ENCODE measurements at places on chromosomes 5 and 9.

GRCh38 chr5:61330845-61331406 is 1.1 kb upstream of the ZSWIM6 start:
- H3K36me3 ChIP-seq: no peaks in the 10 kb centered on the region
- H3K27ac ChIP-seq: peak overlapping the region; percentile 94
- DNase-seq: peak; percentile 91
- peaks cover 22% of the 10 kb centered on the region for H3K4me1 ChIP-seq

DNA sequence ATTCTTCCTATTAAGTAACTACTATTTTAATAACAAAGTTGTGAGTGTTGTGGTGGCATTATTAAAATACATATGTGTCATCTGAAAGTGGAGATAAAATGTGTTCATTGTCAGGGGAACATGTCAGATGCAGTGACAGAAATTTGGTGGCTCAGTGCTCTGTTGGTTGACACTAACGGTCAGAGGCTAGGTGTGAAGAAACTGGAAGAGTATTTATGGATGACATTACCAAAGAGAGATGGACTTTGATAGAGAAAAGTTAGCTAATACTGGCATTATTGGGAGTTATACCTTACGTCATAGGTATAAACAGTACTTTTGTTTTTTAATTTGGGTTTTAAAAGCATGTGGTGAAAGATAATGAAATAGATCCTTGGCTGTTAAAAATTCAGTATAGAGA is 33.7 kb downstream of the PAM start:
- no peaks in the 10 kb centered on the region for H3K27me3 ChIP-seq
- H3K36me3 ChIP-seq: no peaks in the 10 kb centered on the region
- H3K4me3 ChIP-seq: no peak overlapping the region
- no peak overlapping the region for H3K27ac ChIP-seq

DNA sequence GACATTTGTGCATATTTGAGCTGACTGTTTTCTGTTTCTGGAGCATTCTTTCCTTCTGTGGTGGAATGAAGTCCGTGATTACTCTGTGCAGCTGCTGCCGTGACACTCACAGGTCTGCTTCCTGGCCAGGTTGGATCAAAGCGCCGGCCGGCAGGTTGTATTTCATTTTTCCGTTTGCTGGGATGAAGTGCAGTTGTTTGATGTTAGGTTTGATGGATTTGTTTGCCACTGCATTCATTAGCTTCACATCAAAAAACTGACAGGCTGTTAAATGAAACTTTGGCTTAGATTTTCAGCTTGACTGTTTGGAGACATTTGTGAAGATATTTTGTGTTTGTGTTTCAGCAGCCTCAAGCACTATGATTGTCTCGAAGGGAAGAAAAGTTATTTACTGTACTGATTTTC is 140.1 kb downstream of the KDM4C start:
- H3K27me3 ChIP-seq: no peaks in the 10 kb centered on the region
- peaks cover 21% of the 10 kb centered on the region for H3K36me3 ChIP-seq
- no peak for DNase-seq
- no peak overlapping the region for H3K4me3 ChIP-seq
- H3K27ac ChIP-seq: no peak overlapping the region

- DNase-seq: no peak
- peaks cover 13% of the 10 kb centered on the region for H3K4me1 ChIP-seq
- no peak overlapping the region for H3K4me3 ChIP-seq
- H3K36me3 ChIP-seq: no peaks in the 10 kb centered on the region
- no peaks in the 10 kb centered on the region for H3K27me3 ChIP-seq
- no peak overlapping the region for H3K27ac ChIP-seq
Measured at GRCh38 chr5:14266686-14267085, 123.5 kb downstream of the TRIO start.

DNA sequence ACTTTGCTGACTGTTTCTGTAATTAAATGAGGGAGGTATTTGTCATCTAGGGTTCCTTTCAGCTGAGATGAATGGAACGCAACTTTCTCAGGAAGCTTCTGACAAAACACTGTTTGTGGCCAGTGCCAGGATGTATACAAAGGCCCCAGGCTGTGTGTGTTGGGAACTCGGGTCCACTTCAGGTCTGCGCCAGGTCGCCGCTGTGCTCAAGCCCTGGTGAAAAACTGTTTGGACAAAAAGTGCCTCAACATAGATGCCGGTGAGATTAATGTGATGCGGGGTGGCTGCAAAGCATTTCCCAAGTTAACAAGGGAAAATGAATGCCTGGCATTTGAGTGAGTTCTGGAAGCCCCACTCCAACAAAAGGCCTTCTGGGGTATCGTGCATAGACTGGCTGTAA is 156.4 kb downstream of the GABBR2 start:
- H3K27me3 ChIP-seq: no peaks in the 10 kb centered on the region
- no peak for DNase-seq
- no peak overlapping the region for H3K4me3 ChIP-seq

- no peaks in the 10 kb centered on the region for H3K4me1 ChIP-seq
- DNase-seq: no peak
- H3K27me3 ChIP-seq: no peaks in the 10 kb centered on the region
Measured at GRCh38 chr9:70556771-70557170, 142.3 kb upstream of the KLF9 start.

Data from natural killer cell (primary cell).